Cerebellar cortex (tissue), 1 donor: ENCODE measurements at places on chromosomes 11 and 22.

DNA sequence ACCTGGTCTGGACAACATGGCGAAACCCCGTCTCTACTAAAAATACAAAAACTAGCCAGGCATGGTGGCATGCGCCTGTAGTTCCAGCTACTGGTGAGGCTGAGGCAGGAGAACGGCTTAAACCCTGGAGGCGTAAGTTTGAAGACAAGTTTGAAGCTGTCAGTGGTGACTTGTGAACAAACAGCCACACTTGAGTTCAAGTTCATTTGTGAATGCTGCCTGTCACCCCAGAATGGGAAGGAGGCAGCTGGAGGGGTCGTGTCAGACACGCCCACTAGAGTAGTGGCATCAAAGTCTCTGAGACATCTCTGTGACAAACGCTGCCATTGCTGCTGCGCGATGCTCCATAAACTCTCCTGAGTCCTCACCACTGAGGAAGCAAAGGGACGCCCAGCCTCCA, 74.2 kb downstream of the DGCR2 start:
- DNase-seq: no peak

- DNase-seq: no peak
These were observed 84.2 kb downstream of the CTTN start for GRCh38 chr11:70482529-70482917.

- no peak for DNase-seq
These were observed 858.7 kb upstream of the CHORDC1 start for GRCh38 chr11:91081440-91082043.

DNA sequence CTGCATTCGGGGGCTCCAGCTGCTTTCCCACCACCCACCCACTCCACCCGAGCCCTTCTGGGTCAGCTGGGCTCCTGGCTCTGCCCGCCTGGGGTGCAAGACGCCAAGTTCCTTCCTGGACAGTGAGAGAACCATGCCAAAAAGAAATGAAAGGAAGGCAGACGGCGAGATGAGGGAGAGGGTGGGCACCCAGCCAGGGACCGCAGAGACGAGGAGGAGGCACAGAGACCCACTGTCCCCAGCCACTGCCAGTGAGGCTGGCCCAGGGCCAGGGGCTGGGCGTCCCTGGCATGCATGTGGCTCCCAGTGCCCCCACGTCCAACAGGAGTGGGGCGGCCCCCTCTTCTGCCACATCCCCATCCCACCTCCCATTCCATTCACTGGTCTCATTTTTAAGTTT, 10.8 kb upstream of the CD81 start:
- no peak for DNase-seq

- no peak for DNase-seq
These were observed 71.4 kb downstream of the MTMR3 start for GRCh38 chr22:29954203-29954855.

GRCh38 chr11:19428206-19429002, 187.7 kb upstream of the E2F8 start:
- DNase-seq: no peak
